ENCODE measurements at places on chromosomes 7 and 10. TPM values are rescaled to one million over a fixed set of nuclear protein-coding genes. Genes with fewer than 3 reads are reported as not detected.
A peak's percentile ranks its signal among the peaks of the same experiment; 100 is the strongest.

The LRRC4 gene
- total RNA-seq = 0.56 TPM

The KIF20B gene
- 23.5 TPM for total RNA-seq

GRCh38 chr10:78959217-78959923 lies 109.4 kb upstream of the ZMIZ1 start:
- H3K36me3 ChIP-seq = no peaks in the 10 kb centered on the region
- no peak overlapping the region for H3K27ac ChIP-seq
- H3K4me1 ChIP-seq = peaks cover 7% of the 10 kb centered on the region
- no peak for DNase-seq

The GNG11 gene
- total RNA-seq = 6.1 TPM

DNA sequence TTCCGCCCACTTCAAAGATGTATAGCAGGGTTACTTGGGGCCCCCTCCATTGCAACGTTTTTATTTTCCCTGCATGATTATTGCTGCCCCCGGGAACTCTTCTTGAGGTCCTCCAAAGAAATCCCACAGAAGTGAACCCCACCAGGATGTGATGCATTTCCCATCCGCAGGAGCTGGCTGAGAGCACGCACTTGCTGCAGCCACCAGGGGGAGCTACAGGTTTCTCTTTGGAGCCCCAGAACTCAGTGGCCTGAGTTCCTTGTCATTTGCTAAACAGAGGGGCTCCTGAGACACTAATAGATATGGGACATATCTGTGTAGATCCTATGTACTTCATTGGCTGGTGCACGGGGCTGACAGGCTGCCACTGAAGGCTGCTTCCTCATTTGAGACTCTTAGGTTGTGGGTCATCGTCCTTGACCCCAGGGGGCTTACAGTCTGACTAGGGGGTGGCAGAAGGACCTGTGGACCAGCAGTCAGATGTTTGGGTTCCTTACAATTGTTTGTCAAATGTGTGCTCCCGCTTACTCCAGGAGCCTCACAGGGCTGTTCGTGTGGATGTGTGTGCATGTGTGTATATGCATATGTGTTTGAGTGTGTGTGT lies 52.3 kb upstream of the ENO4 start:
- DNase-seq = peak; percentile 61
- H3K4me3 ChIP-seq = no peak overlapping the region
- peaks cover 13% of the 10 kb centered on the region for H3K27me3 ChIP-seq
- no peak overlapping the region for H3K27ac ChIP-seq
